Stimulated activated CD8-positive, alpha-beta memory T cell treated with anti-CD3 and anti-CD28 coated beads, Interleukin-4, amount 100 ng/mL, for 24 hours (primary cell): ENCODE measurements at places on chromosomes 3 and 15.
A peak's percentile ranks its signal among the peaks of the same experiment; 100 is the strongest.

- DNase-seq: no peak
Measured at GRCh38 chr3:34237946-34238345, 439.5 kb downstream of the PDCD6IP start.

- DNase-seq: no peak
Measured at GRCh38 chr3:115402651-115403050, 220.7 kb upstream of the GAP43 start.

GRCh38 chr15:76648732-76649444 lies 256.3 kb downstream of the SCAPER start:
- DNase-seq: no peak

- DNase-seq: no peak
Measured at GRCh38 chr15:82942691-82943090, 9.8 kb downstream of the HOMER2 start.

GRCh38 chr3:189355481-189356201 lies 183.9 kb downstream of the TPRG1 start:
- DNase-seq: peak; percentile 3

GRCh38 chr3:31124373-31124772 lies 229.9 kb upstream of the GADL1 start:
- DNase-seq: no peak

GRCh38 chr3:135268941-135269532 lies 474.0 kb downstream of the EPHB1 start:
- no peak for DNase-seq

DNA sequence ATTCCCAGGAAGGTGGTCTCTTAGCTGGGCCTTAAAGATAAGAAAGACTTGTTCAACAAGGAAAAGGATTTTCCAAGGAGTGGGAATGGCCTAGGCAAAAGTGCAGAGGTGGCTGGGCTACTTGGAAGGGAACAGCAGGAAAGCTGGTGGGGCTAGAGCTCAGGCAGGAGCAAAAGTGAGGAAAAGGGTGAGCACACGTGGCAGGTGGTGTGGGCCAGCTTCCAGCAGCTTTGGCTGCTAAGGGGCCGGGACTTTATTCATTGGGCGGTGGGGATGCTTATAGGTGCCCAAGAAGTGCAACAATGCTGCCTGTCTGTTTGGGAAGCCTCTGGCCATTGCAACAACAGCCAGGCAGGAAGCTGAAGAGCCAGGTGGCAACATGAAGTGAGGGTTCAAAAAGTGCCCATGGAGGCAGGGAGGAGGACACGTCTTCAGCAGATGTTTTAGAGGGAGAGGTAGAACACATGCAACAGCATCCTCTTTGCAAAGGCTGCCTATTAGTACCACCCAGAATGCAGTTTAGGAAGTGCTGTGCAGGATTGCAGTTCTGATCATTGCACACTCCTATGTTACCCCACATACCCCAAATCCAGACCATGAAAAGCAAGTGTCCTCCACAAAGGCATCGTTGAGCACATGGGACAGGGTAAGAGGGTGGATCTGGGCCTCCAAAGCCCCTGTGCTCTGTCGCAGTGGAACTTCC lies 13.8 kb downstream of the ALDH1A3 start:
- no peak for DNase-seq

DNA sequence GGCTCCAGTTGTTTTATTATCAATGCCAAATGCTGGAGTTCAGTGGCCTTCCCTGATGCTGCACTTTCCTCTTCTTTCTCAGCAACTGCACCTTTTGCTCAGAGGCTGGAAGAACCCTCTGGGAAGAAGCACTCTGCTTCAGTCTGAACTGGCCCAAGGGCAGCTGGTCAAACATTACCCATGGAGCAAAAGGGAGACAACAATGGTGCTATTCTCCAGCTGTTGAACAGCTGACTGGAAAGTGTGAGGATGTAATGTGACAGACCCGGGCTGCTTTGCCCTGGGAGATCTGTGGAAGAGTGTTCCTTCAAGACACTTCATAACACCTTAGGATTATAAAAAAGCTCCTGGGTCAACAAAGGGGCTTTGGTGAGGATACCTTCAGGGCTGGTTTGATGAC lies 84.9 kb downstream of the EPHB1 start:
- no peak for DNase-seq

DNA sequence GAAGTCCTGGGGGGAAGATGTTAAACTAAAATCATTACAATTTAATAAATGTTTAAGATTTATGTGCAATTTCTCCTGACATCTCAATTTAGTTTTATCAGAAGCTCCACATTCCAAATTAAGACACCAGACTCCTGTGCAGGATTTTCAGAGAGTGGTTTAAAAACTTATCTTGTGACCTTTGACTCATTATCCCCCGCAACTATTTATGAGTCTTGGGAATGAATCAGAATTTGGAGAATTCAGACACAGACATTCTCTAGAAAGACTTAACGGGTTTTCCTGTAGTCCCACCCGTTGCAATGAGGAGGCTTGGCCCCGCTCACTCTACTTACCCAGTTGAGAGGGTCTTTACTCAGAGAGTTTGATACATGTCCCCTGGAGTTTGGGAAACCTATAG lies 7.1 kb downstream of the OR5K2 start:
- DNase-seq: no peak

DNA sequence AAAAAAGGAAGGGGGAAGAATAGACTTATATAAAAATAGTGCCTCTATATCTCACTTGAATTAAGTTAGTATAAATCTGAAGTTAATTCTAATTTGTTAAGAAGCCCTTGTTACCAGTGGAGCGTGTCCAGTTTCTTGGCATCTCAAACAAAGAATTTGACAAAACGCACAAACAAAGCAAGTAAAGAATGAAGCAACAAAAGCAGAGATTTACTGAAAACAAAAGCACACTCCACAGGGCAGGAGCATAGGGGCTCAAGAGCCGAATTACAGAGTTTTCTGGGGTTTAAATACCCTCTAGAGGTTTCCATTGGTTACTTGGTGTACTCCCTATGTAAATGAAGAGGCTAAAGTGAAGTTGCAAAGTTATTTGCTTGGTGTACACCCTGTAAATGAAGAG lies 34.0 kb upstream of the GK5 start:
- DNase-seq: no peak

GRCh38 chr3:119809249-119810017 lies 27.5 kb downstream of the NR1I2 start:
- no peak for DNase-seq

DNA sequence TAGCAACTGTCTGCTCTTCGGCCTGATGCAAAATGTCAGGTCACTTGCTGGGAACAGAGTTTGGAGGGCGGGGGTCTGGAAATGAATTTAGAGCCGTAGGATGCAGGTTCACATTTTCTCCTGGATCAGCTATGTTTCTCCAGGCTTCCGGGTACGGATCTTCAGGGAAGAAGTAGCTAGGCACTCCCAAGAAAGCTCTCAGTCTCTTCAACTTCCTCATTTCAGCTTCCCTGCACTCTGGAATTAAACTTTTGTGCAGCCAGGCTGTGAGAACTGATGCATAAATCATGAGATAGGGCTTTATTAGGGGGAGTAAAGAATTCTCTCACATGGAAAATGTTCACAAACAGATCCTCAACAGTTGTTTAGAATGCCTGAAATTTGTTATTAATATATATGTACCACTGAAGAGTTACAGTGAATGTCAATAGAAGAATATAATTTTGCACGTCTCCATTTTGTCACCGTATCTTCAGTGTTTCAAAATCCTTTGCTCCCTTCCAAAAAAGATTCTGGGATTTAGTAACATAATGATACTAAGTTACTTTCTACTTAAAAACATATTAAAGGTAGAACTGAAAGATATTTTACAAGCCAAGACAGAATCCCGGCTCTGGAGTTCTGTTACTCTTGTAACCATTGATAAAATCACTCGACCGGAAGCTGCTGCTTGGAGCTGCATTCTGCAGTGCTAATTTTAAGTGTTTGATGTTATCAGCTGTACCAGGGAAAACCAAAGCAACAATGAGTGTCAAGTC lies 178.5 kb upstream of the P2RY1 start:
- DNase-seq: no peak

DNA sequence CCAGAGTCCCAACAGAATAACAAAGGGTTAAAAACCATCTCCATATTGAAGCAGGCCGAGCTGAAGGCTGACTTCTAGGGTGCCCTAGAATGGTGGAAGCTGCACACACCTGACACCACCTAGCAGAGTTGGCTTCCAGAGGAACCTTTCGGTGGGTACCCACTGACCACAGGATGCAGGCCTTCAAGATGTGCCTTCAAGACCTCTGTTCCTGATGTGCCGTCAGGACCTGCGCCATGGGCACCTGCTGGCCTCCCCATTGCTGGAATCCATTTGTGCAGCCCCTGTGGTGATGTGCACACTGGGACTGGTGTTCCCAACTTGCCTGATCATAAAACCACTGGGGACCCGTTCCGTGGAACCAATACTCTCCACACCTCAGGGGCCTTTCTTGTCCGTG lies 35.7 kb upstream of the RPL32 start:
- DNase-seq: no peak

GRCh38 chr3:90102146-90102545 lies 994.7 kb downstream of the EPHA3 start:
- no peak for DNase-seq
